ENCODE measurements at places on chromosomes 2 and 18.

GRCh38 chr18:7604361-7604760 lies 37.2 kb downstream of the PTPRM start:
- H3K4me1 ChIP-seq = no peaks in the 10 kb centered on the region
- H3K4me3 ChIP-seq = no peak overlapping the region
- no peaks in the 10 kb centered on the region for H3K36me3 ChIP-seq
- H3K27ac ChIP-seq = no peak overlapping the region

DNA sequence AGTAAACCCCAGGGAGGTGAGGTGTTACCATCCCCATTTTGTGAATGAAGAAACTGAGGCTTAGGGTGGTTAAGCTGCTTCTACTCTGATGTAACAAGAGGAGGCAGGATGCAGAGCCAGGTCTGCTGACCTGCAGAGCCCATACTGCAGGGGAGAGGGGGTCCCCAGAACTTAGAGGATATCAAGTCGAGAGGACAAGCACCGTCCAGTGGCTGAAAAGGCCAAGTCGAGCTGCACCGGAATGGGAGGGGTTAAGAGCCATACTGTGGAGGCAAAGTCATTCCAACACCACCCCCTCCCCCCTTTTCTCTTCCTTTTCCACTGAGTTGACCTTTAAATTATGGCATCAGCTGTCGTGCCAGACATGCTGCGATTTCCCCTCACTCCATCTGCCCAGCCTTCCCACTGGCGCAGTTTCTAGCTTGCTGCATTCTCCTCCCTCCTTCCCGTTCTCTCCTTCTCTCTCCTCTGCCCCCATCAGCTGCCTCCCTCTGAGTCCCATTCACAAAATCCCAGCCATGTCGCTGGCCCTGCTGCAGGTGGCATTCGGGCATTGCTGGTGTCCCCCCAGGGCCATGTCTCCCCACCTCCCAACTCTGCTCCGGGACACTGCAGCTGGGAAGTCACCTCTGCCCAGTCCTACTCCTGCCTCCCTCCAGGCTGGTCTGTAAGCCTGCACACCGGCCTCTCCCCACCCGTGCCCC lies 346.9 kb downstream of the DYSF start:
- no peaks in the 10 kb centered on the region for H3K27me3 ChIP-seq
- no peak for DNase-seq

DNA sequence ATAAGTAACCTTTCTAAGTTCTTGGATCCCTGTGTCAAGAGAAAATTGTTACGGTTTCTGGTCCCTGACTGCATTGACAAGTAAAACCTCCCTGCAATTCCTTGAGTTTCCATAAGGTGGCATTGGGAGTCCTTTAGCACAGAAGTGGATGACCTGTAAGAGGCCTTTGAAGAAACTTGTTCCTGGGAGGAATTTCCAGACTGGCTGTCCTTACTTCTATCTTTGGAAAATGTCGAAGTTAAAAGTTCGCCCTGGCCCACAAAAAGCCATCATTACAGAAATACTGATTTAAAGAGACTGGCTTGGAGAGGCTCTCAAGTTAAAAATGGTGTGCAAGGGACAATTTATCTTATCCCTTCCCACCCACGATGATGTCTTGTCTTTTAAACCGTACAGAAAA lies 218.4 kb downstream of the CDH20 start:
- no peak overlapping the region for H3K4me3 ChIP-seq
- no peak overlapping the region for H3K27ac ChIP-seq
- H3K4me1 ChIP-seq = peaks cover 4% of the 10 kb centered on the region

DNA sequence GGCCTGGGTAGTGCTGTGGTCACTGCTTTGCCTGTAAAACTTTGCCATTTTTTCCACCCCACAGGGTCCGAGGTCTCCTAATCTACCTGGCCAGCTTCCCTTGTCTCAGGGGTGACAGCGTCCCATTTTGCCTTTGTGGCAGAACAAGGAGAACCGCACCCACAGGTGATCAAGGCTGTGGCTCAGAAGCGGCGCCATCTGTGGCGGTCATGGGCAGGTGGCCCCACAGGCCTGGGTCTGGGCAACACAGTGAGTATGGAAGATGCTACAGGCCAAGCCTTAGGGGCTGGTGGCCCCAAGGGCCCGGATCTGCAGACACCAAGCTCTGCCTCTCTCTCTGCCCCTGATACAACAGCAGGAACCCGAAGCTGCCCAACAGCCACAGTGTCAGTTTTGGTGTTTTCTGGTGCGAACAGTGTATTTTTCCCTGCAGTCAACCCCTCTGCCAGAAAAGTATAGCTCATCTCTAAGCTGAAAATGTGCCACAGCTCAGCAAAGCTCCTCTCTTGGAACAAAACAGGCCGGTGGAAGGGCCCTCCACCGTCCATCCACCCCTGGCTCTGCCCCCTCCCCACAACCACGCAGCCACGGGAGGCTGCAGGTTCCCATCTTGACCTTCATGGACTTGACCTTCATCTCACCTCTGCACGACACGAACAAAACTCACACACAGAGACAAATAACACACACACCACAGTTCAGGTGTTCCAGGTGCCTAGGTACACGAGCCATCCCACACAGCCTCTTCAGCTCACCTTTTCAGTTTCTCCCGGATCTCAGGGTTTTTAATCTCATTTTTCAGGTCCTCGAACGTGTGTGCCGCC lies 96.7 kb downstream of the PXDN start:
- H3K4me3 ChIP-seq = no peak overlapping the region
- no peaks in the 10 kb centered on the region for H3K27me3 ChIP-seq
- no peak for DNase-seq
- H3K27ac ChIP-seq = no peak overlapping the region
- no peaks in the 10 kb centered on the region for H3K36me3 ChIP-seq
- no peaks in the 10 kb centered on the region for H3K4me1 ChIP-seq

GRCh38 chr2:181074457-181074856 lies 94.1 kb downstream of the UBE2E3 start:
- H3K27ac ChIP-seq = no peak overlapping the region
- peaks cover 6% of the 10 kb centered on the region for H3K4me1 ChIP-seq
- no peak overlapping the region for H3K4me3 ChIP-seq
- H3K36me3 ChIP-seq = no peaks in the 10 kb centered on the region

- DNase-seq = no peak
- peaks cover 2% of the 10 kb centered on the region for H3K27me3 ChIP-seq
- no peak overlapping the region for H3K4me3 ChIP-seq
- H3K36me3 ChIP-seq = no peaks in the 10 kb centered on the region
Observed at GRCh38 chr2:237466211-237466610, 20.8 kb upstream of the MLPH start.

DNA sequence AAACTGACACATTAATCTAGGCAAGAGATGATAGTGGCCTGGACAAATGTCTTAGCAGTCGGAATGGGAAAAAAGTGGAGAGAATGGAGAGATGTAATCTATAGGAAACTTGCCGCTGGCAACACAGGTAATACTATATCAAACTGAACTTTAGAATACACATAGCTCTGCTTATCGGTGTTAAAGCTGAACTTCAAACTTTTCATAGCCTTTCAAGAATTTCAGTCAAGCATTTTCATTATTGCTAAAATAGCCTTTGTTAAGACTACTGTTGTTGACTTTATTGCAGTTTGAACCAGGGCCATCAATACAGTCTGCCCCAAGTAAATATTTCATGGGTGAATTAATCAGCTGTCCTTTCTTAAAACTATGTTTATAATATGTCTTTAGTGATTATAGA lies 12.9 kb upstream of the CHST9 start:
- no peak for DNase-seq
- H3K4me3 ChIP-seq = no peak overlapping the region
- H3K27ac ChIP-seq = no peak overlapping the region

GRCh38 chr2:102735416-102736109 lies 26.3 kb upstream of the TMEM182 start:
- peak overlapping the region; percentile 96 for H3K4me3 ChIP-seq
- H3K27ac ChIP-seq = no peak overlapping the region
- peaks cover 12% of the 10 kb centered on the region for H3K36me3 ChIP-seq

GRCh38 chr2:15942711-15943345 lies 2.5 kb downstream of the MYCN start:
- H3K27me3 ChIP-seq = peaks cover 55% of the 10 kb centered on the region
- peaks cover 5% of the 10 kb centered on the region for H3K4me1 ChIP-seq
- no peaks in the 10 kb centered on the region for H3K36me3 ChIP-seq

GRCh38 chr2:155100261-155100660 lies 401.8 kb downstream of the KCNJ3 start:
- no peaks in the 10 kb centered on the region for H3K4me1 ChIP-seq
- no peaks in the 10 kb centered on the region for H3K27me3 ChIP-seq
- no peaks in the 10 kb centered on the region for H3K36me3 ChIP-seq

DNA sequence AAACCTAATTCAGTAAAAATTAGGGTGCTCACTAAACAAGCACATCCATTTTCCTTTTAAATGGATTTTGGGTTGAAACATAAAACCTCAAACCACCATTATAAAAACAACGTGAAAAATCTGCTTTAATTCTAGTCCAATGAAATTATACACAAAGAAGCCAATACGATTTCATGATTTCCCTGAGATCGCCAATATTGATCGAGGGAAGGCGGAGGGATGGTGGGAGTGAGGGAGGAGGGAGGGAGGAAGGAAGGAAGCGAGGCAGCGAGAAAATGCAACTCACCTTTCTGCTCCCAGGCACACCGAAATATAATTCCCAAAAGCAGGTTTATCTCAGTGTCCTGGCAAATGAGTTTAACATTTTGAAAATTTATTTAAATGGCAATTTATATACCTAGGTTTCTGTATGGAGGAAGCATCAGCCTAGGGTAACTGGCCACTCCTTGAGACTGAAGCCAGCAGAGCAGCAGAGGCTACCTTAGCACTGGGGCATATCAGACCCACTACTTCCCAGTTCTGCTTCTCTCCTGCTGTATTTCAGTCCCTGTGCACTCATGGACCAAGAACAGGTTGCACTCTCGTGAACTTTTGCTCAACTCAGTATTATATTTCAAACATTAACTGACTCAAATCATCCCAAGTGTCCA lies 2.3 kb upstream of the ONECUT2 start:
- peaks cover 10% of the 10 kb centered on the region for H3K36me3 ChIP-seq
- H3K27ac ChIP-seq = no peak overlapping the region
- H3K27me3 ChIP-seq = peaks cover 78% of the 10 kb centered on the region
- peaks cover 12% of the 10 kb centered on the region for H3K4me1 ChIP-seq
- no peak for DNase-seq

DNA sequence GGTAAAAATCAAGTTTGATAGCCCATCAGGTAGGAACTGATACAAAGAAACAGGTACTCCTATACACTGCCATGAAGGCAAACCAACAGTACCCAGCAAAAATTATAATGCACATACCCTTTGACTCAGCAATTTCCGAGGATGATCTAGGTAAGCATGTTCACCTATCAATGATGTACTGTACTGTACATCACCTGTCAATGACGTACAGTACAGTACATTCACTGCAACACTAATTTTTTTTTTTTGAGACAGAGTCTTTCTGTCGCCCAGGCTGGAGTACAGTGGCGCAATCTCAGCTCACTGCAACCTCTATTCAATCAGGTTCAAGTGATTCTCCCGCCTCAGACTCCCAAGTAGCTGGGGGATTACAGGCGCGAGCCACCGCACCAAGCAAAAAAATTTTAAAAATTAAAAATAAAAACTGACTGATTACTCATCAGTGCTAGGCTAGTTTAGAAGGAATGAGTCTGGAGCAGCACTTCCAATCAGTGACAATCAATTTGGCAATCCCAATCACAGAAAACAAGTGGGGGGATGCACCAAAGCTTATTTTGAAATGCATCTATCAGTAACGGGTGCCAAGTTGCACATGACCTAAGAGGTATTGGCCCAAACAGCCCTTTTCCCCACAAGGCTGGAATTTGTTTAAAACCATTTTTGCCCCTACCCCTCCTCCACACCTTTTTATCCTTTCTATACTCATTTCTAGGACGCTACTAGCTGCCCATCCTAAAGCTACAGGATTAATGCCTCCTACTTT lies 8.2 kb downstream of the SRSF7 start:
- H3K27me3 ChIP-seq = no peaks in the 10 kb centered on the region
- peaks cover 41% of the 10 kb centered on the region for H3K4me1 ChIP-seq
- peaks cover 82% of the 10 kb centered on the region for H3K36me3 ChIP-seq
- H3K4me3 ChIP-seq = no peak overlapping the region
- DNase-seq = no peak

Data from activated T-helper 2 cell treated with anti-CD3 and anti-CD28 coated beads, Interferon-gamma antibody, Interleukin-2, Interleukin-4, amounts not matched to agents 10 μg/mL and 5 μg/mL and 100 μg/mL, durations not matched to agents 14 hours and 24 hours and 36 hours (primary cell).